ENCODE measurements at places on chromosomes 5 and 9. TPM values are rescaled to one million over a fixed set of nuclear protein-coding genes. Genes with fewer than 3 reads are reported as not detected.

- no peaks in the 10 kb centered on the region for H3K27me3 ChIP-seq
- no peaks in the 10 kb centered on the region for H3K4me1 ChIP-seq
- no peak for DNase-seq
- H3K36me3 ChIP-seq: no peaks in the 10 kb centered on the region
Observed at GRCh38 chr9:7479300-7479699, 320.3 kb downstream of the DMAC1 start.

Gene SPATA31E1
- total RNA-seq: not detected

DNA sequence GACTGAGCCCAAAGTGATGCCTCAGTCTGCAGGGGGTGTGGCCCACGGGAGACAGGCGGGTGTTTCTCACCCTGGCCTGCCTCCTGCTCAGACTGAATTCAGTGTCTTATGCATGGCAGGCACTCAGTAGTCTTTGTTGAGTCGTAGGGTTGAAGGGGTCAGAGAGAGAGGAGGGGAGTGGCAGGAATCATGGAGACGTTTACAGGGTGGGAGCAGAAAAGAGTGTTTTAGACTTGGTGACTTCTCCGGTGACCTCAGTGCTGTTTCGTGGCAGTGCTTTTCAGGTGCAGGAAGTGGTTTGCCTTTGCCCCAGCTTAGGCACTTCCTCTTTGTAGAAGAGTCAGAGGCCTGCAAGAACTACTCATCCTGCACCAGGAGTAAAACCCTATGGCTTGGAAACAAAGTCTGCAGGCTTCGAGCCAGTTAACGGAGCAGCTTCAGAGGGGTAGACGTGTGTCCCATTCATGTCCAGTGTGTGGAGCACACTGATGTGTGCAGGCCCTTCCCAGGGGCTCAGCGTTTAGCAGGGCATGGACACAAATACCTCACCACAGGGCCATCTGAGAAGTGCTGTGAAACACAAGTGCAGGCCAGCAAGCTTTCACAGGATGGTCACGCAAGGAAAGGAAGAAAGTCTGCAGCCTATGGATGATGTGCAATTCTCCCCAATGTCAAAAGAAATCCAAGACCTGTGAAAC lies 24.5 kb upstream of the SEMA4D start:
- H3K36me3 ChIP-seq: no peaks in the 10 kb centered on the region
- H3K27ac ChIP-seq: no peak overlapping the region
- no peak for DNase-seq
- peaks cover 4% of the 10 kb centered on the region for H3K27me3 ChIP-seq

Gene TCF7
- total RNA-seq: 1.2 TPM

DNA sequence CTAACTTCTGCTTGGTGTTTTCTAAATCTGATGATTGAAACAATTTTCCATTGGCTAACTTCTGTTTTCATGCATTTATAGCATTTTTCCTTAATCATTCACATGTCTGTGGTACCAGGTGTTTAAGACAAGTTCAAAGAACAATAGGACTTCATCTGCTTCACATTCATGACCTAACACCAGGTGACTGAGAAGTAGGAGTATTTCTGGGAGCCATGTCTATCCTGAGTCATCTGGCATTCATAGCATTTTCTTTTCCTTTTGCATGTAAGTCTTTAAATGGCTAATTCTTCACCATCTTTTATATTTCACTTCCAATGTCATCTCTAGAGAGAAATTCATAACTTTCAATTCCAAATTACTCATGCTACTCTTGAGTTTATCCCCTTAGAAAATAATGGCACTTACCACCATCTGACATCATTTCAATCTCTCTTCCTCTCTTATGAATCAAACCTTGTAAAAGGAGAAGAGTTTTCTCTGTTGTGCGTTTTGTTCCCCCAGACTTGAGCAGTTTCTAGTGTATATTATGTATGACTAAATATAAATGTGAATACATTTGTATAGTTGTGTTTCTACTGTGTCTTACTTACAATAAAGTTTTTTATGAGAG lies 1196.1 kb upstream of the CDH9 start:
- H3K27ac ChIP-seq: no peak overlapping the region
- H3K4me3 ChIP-seq: no peak overlapping the region
- H3K4me1 ChIP-seq: no peaks in the 10 kb centered on the region
- DNase-seq: no peak
- no peaks in the 10 kb centered on the region for H3K36me3 ChIP-seq

DNA sequence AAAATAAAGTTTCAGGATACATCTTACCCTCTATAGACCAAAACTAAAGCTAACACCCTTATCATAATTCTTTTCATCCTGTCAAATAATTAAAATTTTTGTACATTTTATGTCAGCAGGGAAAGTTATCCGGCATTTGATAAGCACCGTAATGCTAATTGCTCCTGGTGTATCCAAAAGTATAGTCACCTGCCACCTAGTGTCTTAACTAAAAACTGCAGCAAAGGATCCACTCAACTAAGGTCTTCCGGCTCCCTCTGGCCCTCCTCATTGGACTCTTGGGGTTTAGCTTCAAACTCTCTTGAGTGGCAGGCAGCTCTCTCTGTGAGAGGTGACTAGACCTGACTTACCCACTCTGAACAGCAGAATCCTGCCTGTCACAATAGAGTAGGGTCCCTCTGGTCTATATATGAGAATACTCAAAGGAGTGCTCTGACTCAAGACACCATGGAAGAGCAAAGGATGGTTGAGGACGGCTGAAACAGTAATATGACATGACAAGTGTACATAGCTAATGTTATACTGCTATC lies 60.4 kb upstream of the CAST start:
- no peak for DNase-seq
- H3K27me3 ChIP-seq: peaks cover 7% of the 10 kb centered on the region
- H3K4me1 ChIP-seq: peaks cover 7% of the 10 kb centered on the region
- H3K27ac ChIP-seq: no peak overlapping the region

GRCh38 chr5:38827525-38827924 lies 18.3 kb upstream of the OSMR start:
- H3K4me3 ChIP-seq: no peak overlapping the region
- H3K27me3 ChIP-seq: no peaks in the 10 kb centered on the region
- H3K36me3 ChIP-seq: peaks cover 2% of the 10 kb centered on the region

- H3K4me1 ChIP-seq: peaks cover 31% of the 10 kb centered on the region
- no peaks in the 10 kb centered on the region for H3K27me3 ChIP-seq
- DNase-seq: no peak
- H3K4me3 ChIP-seq: no peak overlapping the region
- H3K36me3 ChIP-seq: peaks cover 2% of the 10 kb centered on the region
Observed at GRCh38 chr9:95836072-95836471, 39.4 kb upstream of the ERCC6L2 start.

DNA sequence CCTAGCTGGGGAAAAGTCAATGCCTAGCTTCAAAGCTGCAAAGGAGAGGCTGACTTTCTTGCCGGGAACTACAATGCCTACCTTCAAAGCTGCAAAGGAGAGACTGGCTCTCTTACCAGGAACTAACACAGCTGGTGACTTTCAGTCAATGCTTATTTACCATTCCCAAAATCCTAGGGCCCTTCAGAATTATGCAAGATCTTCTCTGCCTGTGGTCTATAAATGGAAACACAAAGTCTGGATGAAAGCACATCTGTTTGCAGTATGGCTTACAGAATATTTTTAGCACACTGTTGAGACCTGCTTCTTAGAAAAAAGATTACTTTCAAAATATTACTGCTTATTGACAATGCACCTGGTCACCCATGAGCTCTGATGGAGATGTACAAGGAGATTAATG lies 259.4 kb downstream of the PLK2 start:
- DNase-seq: no peak
- H3K27ac ChIP-seq: no peak overlapping the region
- no peaks in the 10 kb centered on the region for H3K4me1 ChIP-seq
- H3K4me3 ChIP-seq: no peak overlapping the region
- no peaks in the 10 kb centered on the region for H3K27me3 ChIP-seq

DNA sequence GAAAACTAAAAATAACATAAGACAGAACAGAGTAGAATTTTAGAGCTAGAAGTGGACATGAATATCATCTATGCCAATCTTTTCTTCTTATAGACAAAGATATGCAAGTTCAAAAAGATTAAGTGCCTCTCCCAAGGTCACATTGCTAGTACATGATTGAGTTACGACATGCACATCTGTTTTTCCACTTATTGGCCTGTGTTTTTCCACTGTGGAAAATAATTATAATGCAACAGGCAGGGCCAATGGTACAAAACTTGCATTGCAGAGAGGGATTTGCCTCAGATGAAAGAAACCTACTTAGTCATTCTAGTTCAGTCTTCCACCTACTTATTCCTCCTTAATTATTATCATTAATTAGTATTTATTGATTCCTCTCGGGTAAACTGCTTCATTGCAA lies 407.8 kb upstream of the SGCD start:
- DNase-seq: no peak
- H3K4me1 ChIP-seq: no peaks in the 10 kb centered on the region
- peaks cover 8% of the 10 kb centered on the region for H3K27me3 ChIP-seq
- H3K27ac ChIP-seq: no peak overlapping the region
- H3K4me3 ChIP-seq: no peak overlapping the region
- H3K36me3 ChIP-seq: no peaks in the 10 kb centered on the region

DNA sequence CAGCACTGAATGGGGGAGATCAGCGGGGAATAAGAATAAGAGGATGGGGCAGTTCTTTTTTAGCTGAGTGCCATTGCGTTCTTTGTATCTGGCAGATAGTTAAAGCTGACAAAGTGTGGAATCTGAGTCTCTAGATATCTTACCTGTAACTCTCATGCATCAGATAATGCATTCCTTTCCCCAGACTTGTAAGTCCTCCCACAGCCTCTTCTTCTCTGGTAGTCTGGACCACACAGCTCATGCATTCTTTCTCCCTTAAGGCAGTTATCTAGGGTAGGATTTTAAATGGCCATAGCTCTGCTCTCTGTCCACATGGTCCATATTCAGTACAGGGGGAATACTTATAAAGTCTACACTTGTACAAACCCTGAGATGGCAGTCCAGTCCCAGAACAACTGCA lies 54.0 kb upstream of the FGF10 start:
- H3K4me1 ChIP-seq: no peaks in the 10 kb centered on the region
- H3K27me3 ChIP-seq: peaks cover 8% of the 10 kb centered on the region
- H3K4me3 ChIP-seq: no peak overlapping the region
- DNase-seq: no peak
- no peak overlapping the region for H3K27ac ChIP-seq

GRCh38 chr5:15501091-15501791 lies 1.3 kb downstream of the FBXL7 start:
- H3K36me3 ChIP-seq: peaks cover 2% of the 10 kb centered on the region
- peak overlapping the region; percentile 89 for H3K27ac ChIP-seq
- peaks cover under 1% of the 10 kb centered on the region for H3K27me3 ChIP-seq
- no peak for DNase-seq

DNA sequence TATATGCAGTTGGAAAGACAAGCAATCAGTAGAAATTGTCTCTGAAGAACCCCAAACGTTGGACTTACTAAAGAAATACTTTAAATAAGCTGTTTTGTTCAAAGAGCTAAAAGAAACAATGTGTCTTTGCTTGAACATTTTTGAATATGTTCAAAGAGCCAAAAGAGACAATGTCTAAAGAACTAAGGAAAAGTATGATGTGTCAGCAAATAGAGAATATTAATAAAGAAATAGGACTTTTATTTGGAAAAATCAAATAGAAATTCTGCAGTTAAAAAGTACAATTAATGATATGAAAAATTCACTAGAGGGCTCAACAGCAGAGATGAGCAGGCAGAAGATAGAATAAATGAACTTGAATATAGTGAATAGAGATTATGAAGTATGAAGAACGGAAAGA lies 19.2 kb downstream of the TAS2R1 start:
- no peak for DNase-seq
- no peak overlapping the region for H3K4me3 ChIP-seq
- H3K27ac ChIP-seq: no peak overlapping the region
- H3K4me1 ChIP-seq: no peaks in the 10 kb centered on the region
- no peaks in the 10 kb centered on the region for H3K27me3 ChIP-seq

DNA sequence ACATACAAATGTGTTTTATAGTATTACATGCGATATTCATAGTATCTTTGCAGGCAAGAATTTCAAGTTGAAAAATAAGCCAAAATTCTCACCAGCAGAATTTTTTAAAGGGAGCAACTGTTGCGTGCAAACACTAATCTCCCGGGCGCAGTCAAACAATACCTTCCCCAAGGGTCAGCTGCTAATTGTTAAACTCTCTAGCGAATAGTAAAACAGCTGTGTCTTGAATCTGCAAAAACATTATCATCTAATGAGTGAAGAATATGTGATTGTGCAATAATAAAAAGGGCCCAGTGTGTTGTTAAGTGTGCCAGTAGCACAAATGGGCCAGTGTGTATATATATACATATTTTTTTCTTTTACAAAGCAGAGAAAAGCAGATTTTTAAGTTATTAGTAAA lies 131.4 kb downstream of the CCDC192 start:
- H3K27me3 ChIP-seq: no peaks in the 10 kb centered on the region
- DNase-seq: no peak
- H3K36me3 ChIP-seq: no peaks in the 10 kb centered on the region
- no peak overlapping the region for H3K4me3 ChIP-seq
- no peak overlapping the region for H3K27ac ChIP-seq
- H3K4me1 ChIP-seq: peaks cover 7% of the 10 kb centered on the region

Gene FGF10
- not detected for total RNA-seq

- H3K36me3 ChIP-seq: no peaks in the 10 kb centered on the region
- H3K27ac ChIP-seq: peak overlapping the region; percentile 86
- DNase-seq: no peak
- peaks cover 69% of the 10 kb centered on the region for H3K4me1 ChIP-seq
Observed at GRCh38 chr5:142830241-142831008, 60.2 kb downstream of the ARHGAP26 start.

Gene MAN2A1
- 75.0 TPM for total RNA-seq

- H3K27ac ChIP-seq: peak overlapping the region; percentile 100
- no peak for DNase-seq
- H3K4me1 ChIP-seq: peaks cover 33% of the 10 kb centered on the region
- peak overlapping the region; percentile 87 for H3K4me3 ChIP-seq
Observed at GRCh38 chr5:149959406-149960236, 937 bp upstream of the SLC26A2 start.

- no peak overlapping the region for H3K27ac ChIP-seq
- DNase-seq: no peak
- peaks cover 23% of the 10 kb centered on the region for H3K27me3 ChIP-seq
- no peaks in the 10 kb centered on the region for H3K4me1 ChIP-seq
Observed at GRCh38 chr9:72882117-72882775, 70.6 kb downstream of the ALDH1A1 start.

Gene REXO4
- 19.3 TPM for total RNA-seq

DNA sequence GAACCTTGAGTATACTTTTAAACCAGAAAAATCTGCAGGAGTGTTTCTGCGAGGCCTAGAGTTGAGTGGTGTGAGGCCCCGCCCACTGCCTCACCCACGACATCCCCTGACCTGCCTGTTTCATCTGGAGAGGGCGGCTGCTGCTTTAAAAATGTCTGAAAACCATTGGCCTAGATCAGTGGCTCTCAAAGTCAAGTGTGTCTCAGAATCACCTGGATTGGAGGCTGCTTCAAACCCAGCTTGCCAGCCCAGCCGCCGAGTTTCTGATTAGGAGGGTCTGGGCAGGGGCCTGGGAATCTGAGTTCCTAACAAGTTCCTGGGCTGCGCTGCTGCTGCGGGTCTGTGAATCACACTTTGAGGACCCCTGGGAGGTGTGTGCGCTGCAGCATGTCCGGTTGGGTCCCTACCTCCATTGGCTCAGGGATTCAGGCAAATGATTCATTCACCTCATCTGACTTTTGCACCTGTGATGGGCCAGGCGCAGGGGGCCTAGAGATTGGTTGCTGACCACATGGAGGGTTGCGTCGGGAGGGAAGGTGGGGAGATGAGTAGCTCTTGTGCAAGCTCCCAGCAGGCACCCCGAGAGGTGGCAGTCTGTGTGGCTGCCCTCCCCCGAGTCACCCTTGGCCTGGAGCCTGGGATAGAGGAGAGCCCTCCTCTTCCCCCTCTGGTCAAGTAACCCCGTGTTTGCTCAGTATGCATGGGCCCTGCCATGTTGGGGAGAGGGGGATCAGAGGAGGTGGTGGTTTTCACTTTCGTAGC lies 27.6 kb upstream of the HMCN2 start:
- H3K27ac ChIP-seq: no peak overlapping the region
- no peak overlapping the region for H3K4me3 ChIP-seq
- H3K27me3 ChIP-seq: no peaks in the 10 kb centered on the region
- H3K4me1 ChIP-seq: peaks cover 12% of the 10 kb centered on the region
- peaks cover 7% of the 10 kb centered on the region for H3K36me3 ChIP-seq

Gene PTGS1
- total RNA-seq: 0.59 TPM

All from chondrocyte (in vitro differentiated cells).